ENCODE measurements at places on chromosomes 5 and 9.

- DNase-seq = no peak
These were observed 258.1 kb upstream of the EDIL3 start for GRCh38 chr5:84642795-84643194.

GRCh38 chr5:33556330-33557328 is 115.9 kb downstream of the TARS1 start:
- no peak for DNase-seq

GRCh38 chr5:37954561-37954960 is 114.7 kb upstream of the GDNF start:
- no peak for DNase-seq

GRCh38 chr9:91604451-91605179 is 181.0 kb upstream of the NFIL3 start:
- DNase-seq = no peak

GRCh38 chr5:54964405-54964804 is 21.0 kb downstream of the ESM1 start:
- no peak for DNase-seq

- DNase-seq = no peak
These were observed 576 bp downstream of the MAP1B start for GRCh38 chr5:72107901-72108201.

DNA sequence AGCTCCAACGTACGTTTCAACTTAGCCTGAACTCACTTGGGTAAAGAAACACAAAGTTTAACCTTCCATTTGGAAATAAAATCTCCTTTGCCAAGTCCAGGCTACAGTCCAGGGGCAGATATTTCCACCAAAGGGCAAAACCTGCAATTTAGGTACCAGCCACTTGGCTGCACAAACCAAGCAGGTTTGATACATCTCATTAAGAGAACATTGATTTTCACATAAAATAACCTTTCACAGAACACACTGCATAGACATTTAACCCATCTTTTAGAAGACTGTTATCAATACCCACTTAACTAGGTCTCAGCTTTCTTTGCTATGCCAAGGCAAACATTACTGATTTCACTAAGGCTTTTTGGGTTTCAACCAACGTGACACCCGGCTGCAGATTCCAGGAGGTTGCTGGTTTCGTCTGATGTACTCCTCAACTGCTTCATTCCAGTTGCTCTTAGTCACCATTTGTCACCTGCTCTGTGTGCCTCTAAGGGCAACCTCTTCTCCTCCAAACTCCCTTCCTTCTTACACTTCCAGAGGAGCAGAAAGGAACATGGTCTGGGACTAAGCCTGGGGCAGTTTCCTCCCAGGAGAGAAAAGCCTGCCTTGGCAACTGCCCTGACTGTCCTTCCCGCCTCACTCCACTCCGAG is 67.1 kb downstream of the EPB41L4B start:
- DNase-seq = no peak

GRCh38 chr5:145062280-145063062 is 772.7 kb downstream of the PRELID2 start:
- DNase-seq = no peak

DNA sequence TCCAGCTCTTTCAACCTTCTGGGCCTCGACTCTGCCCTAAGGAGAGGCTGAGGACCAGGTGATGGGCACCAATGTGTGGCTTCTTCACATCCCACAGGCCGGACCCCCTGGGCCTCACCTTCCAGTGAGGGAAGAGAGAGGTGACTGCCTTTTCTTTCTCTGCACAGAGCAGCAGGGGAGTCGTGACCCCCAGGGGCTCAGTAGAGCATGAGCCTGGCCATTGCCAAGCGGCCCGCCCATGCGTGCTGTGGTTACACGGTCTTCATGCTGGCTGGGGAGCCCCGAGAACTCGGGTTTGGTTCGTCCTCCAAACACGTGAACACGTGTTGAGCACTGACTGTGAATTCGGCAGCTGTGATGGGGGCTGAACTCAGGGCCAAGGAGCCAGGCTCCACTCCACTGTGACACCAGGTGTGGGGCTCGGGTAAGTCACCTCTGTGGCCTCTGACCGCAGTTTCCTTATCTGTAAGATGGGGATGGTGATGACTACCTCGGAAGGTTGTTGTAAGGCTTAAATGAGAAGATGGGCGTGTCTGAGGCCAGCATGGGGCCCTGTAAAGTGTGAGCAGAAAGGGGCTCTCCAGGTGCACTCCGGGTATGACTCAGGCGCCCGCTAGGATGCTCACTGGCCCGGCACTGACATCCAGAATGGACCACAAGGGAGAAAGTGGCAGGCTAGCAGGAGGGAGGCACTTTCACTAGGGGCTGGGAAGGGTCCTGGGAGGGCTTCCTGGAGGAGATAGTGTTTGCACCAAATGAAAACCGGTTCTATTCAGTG is 13.4 kb upstream of the GRHPR start:
- peak; percentile 59 for DNase-seq

DNA sequence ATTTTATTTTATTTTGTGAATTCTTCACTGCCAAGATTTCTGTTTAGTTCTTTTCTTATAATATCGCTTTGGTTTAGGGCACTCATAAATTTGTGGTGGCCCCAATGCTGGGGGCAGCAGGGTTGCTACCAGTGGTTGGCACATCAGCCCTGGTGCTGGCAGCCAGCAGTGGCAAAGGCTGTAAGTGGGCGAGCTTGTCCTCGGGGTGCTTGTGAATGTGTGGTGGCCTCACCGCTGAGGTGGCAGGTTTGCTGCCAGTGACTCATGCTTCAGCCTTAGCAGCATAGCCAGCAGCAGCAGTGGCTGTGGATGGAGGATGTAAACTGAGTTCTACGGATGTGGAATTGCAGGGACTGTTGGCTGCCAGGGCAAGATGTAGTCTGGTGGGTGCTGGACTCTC is 262.9 kb upstream of the DMAC1 start:
- DNase-seq = no peak

DNA sequence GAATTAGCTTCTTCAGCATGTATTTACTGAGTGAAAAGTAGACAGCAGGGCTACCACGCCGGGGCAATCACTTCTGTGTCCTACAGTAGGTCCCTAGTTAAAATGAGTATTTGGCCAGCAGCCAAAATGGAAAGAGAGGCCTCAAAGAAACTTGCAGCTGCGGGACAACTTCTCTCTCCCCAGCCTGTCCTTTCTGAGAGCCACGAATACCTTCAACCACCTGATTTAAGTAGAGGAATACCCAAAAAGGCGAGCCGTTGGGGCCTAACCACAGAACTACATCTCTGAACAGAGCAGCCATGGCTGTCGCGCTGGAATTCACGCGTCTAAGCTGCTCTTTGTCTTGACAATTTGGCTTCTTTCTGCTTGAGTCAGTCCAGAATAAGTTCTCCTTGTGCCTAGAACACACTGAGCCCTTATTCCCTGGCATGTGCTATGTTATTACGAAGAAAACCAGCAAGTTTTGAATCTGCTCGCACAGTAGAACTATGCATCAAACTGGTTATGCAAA is 43.8 kb upstream of the GOLPH3 start:
- no peak for DNase-seq

GRCh38 chr5:52674815-52675545 is 112.7 kb upstream of the ITGA1 start:
- no peak for DNase-seq

- DNase-seq = no peak
These were observed 20.9 kb upstream of the BNIP1 start for GRCh38 chr5:173123416-173123815.

GRCh38 chr5:59268756-59269415 is 624.6 kb downstream of the PDE4D start:
- no peak for DNase-seq

DNA sequence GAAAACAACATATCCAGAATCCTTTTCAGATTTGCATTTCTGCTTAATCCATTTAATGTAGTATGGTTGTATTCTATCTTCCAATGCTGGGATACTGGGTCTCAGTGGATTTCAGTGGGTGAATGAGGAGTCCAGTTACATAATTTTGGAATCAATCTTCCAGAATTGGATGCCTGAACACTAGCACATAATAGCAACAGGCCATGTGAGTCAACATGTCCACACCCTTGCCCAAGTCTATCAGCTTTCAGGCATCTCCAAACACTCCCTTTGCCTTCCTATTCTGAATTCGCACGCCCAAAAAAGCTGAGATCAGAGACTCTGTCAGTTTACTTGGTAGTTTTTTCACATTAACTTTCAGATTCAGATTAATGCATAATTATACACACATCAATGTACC is 202.6 kb downstream of the TSSK1B start:
- DNase-seq = no peak

GRCh38 chr9:2087500-2088313 is 72.6 kb downstream of the SMARCA2 start:
- DNase-seq = no peak

GRCh38 chr5:125503946-125504345 is 757.5 kb upstream of the ZNF608 start:
- no peak for DNase-seq

GRCh38 chr9:28301281-28301680 is 728.0 kb upstream of the C9orf72 start:
- no peak for DNase-seq

DNA sequence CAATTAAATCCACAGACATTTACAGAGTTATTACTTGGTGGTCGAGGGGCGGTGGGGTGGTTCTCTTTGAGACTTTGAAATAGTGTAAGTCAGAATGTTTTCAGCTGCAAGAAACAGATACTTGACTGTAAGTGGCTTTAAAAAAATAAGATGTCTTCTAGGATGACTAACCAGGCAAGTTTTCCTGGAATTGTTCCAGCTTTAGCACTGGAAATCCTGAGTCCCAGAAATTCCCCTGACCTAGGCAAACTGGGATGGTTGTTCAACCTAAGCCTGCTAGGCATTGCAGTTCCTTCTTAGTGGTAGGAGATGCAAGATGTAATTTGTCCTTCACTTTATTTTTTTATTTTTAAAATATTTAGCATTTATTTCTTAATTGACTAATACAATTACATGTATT is 169.5 kb upstream of the POC5 start:
- DNase-seq = no peak

DNA sequence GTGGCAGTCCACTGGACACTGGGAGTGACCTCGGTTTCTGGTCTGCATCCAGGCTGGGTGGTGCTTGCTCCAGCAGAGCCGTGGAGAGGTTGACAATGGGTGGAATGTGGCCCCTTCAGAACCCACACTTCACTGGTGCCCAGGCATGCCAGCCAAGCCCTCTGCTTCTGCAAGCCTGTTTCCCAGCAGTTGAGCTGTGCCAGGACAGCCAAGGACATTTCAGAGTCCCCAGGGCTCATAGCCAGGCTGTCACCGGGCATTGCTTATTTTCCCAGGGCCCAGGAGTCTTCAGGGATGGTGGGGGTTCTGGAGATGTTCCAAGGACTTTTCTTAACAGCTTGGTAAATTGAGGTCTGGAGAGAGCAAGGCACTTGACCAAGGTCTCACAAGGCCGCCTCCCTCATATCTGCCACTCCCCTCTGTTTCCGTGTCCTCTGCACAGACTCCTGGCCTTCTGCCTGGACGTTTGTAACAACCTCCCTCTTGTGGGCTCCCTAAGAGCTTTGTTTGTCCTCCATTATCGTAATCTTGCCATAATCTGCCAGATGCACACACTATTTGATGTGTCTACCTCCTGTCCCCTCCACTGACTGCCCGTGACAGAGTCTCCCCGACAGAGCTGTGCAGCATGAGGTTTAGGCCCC is 3.8 kb upstream of the NDST1 start:
- no peak for DNase-seq

GRCh38 chr9:840343-840742 is 1.2 kb upstream of the DMRT1 start:
- no peak for DNase-seq

DNA sequence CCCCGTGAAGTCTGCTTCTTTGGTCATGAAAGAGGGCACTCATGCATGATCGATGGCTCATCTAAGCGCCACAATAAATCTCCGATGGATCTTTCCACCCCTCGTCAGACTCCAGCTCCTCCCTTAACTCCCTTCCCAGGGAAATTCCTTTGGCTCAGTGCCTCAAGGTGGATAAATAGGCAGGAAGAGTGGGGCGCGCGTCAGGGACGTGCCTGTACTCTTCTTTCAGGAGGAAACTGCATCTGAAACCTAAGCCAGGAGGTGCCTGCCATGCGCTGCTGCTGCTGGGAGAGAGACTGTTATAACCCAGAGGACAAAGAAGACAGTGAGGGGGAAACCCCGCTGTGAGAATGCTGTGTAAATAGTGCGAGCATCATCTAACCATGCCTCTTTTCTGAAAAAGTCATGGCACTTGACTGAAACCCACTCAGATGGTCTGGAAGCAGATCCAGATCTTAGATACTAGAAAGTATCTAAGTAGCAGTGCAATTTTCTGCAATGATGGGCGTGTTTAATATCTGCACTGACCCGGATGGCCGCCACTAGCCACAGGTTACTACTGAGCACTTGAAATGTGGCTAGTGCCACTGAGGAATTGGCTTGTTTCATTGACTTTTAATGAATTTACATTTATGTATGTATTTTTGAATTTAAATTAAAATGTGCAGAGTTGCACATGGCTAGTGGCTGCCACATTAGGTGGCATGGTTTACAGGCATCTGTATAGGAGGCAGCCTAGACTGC is 120.3 kb upstream of the BASP1 start:
- DNase-seq = no peak

DNA sequence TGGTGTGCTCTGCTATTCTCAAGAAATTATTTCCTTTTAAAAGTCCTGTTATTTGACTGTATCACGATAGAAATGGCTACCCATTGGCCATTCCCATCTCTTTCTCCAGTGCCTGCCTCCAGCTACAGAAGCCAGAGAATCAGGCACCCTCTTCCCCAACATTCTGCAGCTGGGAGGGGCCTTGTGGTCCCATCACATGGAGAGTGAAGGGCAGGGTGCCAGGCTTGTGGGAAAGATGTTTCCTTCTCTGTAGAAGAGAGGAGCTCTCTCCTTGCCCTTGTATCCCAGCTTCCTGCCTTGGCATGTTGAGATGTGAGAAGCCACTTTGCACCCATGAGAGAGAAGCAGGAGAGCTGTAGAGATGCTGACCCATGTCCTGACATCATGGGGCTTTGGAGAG is 465.0 kb downstream of the MTRR start:
- no peak for DNase-seq

- no peak for DNase-seq
These were observed 4.5 kb upstream of the PLPP6 start for GRCh38 chr9:4657426-4658159.

- no peak for DNase-seq
These were observed 2.4 kb upstream of the TPRN start for GRCh38 chr9:137202966-137203365.

GRCh38 chr5:73256012-73256411 is 83.0 kb downstream of the TMEM174 start:
- no peak for DNase-seq

- no peak for DNase-seq
These were observed 19.6 kb upstream of the LAMC3 start for GRCh38 chr9:130989391-130989790.

GRCh38 chr9:4024281-4024777 is 275.5 kb downstream of the GLIS3 start:
- DNase-seq = no peak

- no peak for DNase-seq
These were observed 11.1 kb upstream of the S100Z start for GRCh38 chr5:76838481-76839261.

- no peak for DNase-seq
These were observed 153.5 kb downstream of the TTLL11 start for GRCh38 chr9:121939643-121940042.

DNA sequence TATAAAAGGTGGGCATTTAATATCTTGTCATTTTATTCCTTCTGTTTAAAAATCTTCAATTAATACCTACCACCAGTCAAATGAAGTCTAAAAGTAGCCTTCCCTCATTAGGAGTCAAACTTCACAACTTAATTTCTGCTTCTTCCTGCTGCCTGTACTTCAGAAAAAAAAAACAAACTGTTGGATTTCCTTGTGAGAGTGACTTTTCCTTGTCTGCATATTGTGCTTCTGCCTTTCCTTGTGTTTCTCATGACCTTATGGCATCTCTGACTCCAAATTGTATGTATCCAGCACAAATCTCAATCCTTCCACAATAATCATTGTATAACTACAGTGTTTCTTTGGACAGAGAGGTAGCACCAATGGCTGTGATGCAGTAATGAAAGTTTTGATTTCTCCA is 32.1 kb downstream of the GRAMD2B start:
- DNase-seq = no peak

Data from stimulated activated CD4-positive, alpha-beta T cell treated with anti-CD3 and anti-CD28 coated beads, Interleukin-4, amount 100 ng/mL, for 1 hour (primary cell).